Amygdala (tissue), 56 donors: ENCODE measurements at places on chromosomes 16 and 17.
A peak's percentile ranks its signal among the peaks of the same experiment; 100 is the strongest.

DNA sequence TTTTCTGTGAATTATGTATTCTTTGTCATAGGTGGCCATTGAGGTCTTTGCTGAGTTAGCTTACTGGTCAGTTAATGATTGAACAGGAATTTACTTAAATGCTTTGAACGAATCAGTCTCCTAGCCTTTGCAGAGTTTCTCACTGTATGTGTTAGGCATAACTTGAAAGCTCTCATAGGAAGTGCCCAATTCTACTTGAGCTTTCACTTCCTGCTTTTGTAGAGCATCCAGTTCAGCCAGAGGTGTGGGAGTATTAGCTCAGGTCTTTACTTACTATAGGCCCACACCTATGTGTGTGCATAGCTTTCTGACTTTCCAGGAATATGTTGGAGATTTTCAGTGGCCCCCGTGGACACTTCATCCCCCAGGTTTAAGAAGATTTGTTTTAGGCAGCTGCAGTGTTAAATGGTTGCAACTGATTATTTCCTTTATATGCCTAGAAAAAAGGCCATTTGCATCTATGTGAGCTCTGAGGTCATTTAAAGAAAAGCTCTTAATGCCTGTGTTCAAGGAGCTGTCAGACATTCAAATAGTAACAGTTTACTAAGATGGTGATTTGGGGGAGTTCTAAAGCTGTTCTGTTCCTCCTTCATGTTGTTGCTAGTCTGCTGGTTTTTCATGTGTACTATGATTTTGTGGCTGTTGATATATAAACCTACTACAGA, 62.3 kb downstream of the PHKB start:
- DNase-seq = no peak

GRCh38 chr16:987906-988305, 6.3 kb downstream of the SOX8 start:
- peak; percentile 14 for DNase-seq

- no peak for DNase-seq
These were observed 65.4 kb downstream of the C16orf78 start for GRCh38 chr16:49439050-49439449.

DNA sequence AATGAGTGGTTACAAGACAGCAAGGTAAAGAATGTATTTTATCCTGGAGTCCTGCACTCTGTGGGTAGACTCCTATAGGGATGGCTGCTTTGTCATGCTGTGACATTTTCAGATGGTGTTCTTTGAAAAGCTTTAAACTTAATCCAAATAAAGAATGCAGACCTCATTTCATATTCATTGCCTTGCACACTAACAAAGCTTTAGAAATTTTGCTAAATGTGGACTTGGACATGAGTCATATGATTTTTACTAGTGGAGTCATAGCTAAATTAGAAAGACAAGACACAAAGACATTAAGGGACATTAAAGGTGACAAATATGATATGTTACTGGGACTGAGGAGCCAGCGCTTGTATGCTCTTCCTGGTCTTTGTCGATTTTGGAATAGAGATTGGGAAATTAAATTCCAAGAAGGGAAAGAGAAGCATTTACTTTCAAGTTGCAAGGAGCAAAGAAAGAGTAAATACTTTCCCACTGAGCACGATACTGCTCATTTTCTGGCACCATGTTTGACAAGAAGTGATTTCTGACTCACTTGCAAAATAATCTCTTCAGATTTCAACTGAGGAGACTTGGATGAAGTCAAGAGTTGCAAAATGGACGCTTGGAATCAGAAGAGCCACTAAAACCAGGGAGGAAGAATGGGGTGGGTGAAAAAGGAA, 152.9 kb upstream of the MYOCD start:
- no peak for DNase-seq

DNA sequence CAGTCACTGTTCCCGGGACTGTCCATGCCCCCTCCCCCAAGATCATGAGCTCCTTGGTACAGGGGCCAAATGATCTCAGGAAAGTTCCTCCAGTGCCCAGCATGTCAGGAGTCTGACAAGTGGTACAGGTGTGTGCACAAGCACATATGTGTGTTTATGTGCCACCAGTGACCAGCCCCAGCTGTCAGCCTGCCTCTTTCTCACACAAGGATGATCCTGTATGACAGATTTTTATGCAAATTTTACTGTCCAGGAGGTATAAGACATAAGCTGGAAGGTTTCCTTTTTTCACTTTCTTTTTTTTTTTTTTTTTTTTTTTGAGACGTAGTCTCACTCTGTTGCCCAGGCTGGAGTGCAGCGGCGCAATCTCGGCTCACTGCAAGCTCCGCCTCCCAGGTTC, 31.4 kb upstream of the GFOD2 start:
- DNase-seq = no peak

GRCh38 chr16:12235110-12235509, 258.6 kb downstream of the SNX29 start:
- DNase-seq = no peak

GRCh38 chr17:31112001-31112661, 17.4 kb downstream of the NF1 start:
- no peak for DNase-seq

- no peak for DNase-seq
These were observed 9.6 kb downstream of the CRISPLD2 start for GRCh38 chr16:84829168-84829965.

- no peak for DNase-seq
These were observed 11.5 kb downstream of the SLC46A1 start for GRCh38 chr17:28394337-28395116.

DNA sequence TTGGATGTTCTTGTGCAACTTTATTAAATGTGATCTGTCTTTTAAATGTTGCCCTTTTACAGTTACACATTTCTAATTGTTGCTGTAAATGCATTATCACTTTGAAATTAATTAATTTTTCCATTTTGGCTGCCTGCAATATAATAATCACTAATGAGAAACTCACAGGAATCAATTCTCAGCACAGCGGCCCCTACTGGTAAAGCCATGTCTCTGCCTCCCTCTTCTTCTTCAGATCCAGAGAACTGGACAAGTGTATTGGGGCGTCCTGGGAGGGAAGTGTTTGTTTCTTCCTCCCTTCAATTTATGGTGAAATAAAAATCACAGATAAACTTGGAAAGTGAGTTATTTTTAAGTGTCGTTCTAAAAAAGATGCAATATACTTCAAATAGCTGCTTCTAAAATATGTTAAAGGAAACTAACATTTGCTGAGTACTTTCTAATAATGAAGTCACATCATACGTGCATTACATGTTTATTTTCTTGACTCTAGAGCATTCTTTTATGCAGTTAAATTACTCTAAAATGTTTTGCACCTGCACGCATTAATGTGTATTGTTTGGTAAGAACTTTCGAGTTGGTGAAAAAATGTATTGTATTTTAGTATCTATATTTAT, 338.0 kb downstream of the WWOX start:
- peak; percentile 3 for DNase-seq

GRCh38 chr17:1030684-1031532, 34.0 kb downstream of the TIMM22 start:
- peak; percentile 5 for DNase-seq

DNA sequence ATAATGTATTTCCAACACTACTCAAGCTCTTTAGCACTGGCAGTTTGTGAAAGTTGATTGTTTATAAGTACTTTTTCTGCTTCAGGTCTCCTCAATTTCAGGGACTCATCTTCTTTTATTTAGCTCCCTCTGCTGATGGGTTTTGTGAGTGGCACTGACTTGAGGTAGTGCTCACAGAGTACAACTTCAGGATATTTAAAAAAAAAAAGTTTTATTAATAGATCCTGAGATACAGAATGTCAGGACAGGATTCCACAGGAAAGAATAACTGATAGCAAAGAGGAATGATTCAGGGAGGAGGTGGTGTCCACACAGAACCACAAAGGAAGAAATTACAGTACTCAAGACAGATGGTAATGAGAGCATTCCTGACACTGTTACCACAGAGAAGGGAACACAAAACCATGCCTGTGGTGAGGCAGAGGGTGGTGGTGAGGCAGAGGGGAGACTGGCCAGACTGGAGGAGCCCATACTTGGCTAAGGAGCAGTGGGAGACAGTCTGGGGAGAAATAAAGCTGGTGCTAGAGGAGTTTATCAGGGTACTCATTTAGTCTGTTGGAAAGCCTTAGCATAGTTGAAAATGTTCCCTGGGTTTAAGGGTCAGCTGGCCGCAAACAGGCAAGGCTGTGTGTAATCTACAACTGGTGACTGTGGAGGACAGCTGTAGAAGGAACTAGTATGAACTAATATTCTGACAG, 63.7 kb downstream of the SPAG9 start:
- DNase-seq = no peak

- no peak for DNase-seq
These were observed 1.5 kb downstream of the ZFPM1 start for GRCh38 chr16:88454523-88454947.

- DNase-seq = no peak
These were observed 2.7 kb downstream of the HOXB2 start for GRCh38 chr17:48542114-48542656.

GRCh38 chr17:51598824-51599223, 338.5 kb downstream of the UTP18 start:
- no peak for DNase-seq

GRCh38 chr17:61219460-61219859, 180.2 kb upstream of the TBX2 start:
- DNase-seq = no peak

GRCh38 chr16:26070302-26071100, 378.7 kb downstream of the HS3ST4 start:
- DNase-seq = no peak

DNA sequence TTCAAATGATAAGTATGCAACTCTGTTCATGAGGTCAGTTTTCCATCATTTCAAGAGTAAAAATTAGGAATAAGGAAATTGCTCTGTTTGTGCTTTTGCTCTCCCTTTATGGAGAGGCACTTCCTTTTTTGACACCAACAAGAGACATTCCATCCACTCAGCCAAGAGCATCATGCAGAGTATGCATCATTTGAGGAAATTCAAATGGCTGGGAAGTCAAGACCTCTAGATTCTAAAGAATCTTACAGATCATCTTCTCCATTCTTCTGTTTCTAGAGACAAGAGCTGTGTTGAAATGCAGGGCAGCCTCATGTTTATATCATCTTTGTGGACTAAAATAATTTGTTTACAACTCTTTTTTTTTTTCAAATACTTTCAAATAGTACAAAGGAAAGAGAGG, 669.4 kb downstream of the CDH11 start:
- no peak for DNase-seq

GRCh38 chr17:82679586-82680465, 18.7 kb downstream of the RAB40B start:
- DNase-seq = no peak

- no peak for DNase-seq
These were observed 24.6 kb upstream of the SMURF2 start for GRCh38 chr17:64686705-64687104.

GRCh38 chr16:85535352-85536072, 77.6 kb upstream of the GSE1 start:
- DNase-seq = no peak

DNA sequence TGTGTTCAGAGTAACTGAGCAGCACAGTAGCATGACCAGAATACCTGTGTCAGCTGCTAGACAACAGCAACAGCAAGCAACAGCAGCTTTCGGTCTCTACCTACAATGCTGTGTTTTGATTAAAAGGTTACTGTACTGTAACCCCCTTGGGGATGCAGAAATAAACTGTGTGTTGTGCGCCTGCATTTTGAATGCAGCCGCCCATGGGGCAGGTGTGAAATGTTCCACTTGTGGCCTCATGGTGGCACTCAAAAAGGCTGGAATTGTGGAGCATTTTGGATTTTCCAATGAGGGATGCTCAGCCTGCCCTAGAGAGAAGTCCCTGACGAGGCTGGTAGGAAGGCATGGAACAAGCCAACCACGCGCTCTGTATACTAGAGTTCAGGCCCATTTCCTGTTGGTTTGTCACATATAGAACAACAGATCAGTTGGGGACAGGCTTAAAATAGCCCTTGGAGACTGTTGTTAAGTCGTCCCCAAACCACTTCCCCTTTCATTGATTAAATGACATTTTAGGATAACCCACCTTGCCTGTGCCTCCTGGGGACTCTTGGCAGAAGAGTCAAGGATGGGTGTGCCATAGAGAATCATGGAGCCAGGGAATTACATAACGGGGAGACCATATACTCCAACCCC, 27.1 kb downstream of the SCPEP1 start:
- DNase-seq = no peak

GRCh38 chr16:50246299-50247122, 19.8 kb upstream of the ADCY7 start:
- DNase-seq = no peak

- DNase-seq = no peak
These were observed 4.7 kb upstream of the PIPOX start for GRCh38 chr17:29038085-29038795.

DNA sequence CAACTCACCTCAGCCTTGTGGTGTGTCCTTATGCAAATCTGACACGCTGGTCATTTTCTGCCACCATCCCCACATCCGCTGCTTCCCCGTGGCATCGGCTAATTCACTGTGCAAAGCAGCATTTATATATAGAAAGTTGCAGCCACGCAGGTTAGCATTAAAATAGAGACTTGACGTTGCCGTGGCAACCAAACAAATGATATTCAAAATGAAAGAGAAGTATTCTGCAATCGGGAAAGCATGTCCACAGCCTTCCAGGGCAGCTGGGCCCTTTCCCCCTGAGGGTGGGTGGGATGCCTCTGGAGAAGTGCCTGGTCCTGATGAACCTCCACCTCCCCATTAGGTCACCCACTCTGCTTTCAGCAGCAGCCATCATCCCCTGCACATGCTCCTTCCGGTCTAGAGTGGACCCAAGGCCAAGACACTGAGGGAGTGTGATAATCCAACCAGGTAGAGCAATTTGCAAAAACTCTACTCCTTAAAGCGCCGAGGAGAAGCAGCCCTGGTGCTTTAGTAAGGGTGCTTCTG, 138.7 kb downstream of the GAS7 start:
- no peak for DNase-seq

DNA sequence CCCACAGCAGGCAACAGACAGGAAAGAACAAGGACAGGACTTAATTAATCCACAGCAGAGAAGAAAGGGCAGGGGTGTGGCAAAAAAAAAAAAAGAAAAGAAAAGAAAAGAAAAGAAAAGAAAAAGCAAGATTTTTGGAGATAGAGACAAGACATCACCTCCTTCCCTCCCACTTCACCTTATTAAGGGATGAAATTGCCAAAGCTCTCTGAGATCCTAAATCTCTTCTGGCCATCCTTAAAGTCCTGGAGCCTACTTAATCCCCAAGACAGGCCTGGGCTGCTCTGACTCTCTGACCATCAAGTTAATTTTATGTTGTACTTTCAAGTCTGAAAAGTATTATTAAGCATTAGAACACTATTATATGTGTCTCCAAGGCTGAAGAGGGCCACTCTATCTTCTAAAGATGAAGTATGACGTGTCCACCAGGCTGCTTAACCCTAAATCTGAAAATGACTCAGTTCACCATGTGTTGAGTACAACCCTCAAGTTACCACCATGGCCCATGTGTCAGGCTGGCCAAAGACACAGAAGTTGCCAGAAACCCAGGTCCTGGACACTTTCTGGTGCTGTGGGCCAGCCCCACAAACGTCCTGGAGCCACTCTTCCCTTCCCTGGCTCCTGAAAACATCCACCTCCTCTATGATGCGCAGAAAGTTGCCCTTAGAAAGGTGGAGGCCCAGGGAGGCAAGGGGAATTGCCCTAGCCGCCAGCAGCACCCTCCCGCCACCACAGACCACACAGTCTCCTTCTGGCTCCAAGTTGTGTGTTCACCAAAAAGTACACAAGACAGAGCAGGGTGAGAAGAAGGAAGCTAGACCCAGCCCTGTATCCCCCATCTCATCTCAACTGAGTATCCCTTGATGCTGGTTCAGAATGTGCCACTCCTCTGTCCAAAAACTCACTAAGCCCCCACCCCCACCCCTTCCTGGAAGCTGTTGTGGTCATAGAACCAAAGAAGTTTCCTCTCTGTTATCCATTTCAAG, 2.7 kb downstream of the SOCS1 start:
- DNase-seq = no peak

GRCh38 chr17:77959126-77959925, 823 bp downstream of the TNRC6C start:
- DNase-seq = no peak
